ENCODE measurements at places on chromosomes 11 and 22.

- H3K36me3 ChIP-seq: no peaks in the 10 kb centered on the region
- H3K27me3 ChIP-seq: peaks cover 30% of the 10 kb centered on the region
- no peak overlapping the region for H3K27ac ChIP-seq
- no peak for DNase-seq
These were observed 131.4 kb upstream of the UBASH3B start for GRCh38 chr11:122523846-122524805.

- no peak for DNase-seq
- H3K27me3 ChIP-seq: peaks cover 4% of the 10 kb centered on the region
- no peak overlapping the region for H3K4me3 ChIP-seq
- H3K27ac ChIP-seq: no peak overlapping the region
- no peaks in the 10 kb centered on the region for H3K36me3 ChIP-seq
These were observed 128.6 kb downstream of the RRAS2 start for GRCh38 chr11:14230407-14230806.

- no peaks in the 10 kb centered on the region for H3K4me1 ChIP-seq
- no peak overlapping the region for H3K27ac ChIP-seq
- H3K27me3 ChIP-seq: no peaks in the 10 kb centered on the region
- no peaks in the 10 kb centered on the region for H3K36me3 ChIP-seq
These were observed 343.9 kb upstream of the CADM1 start for GRCh38 chr11:115848080-115848479.

- peak overlapping the region; percentile 93 for H3K4me3 ChIP-seq
- peak; percentile 82 for DNase-seq
- H3K4me1 ChIP-seq: peaks cover 71% of the 10 kb centered on the region
These were observed 2.4 kb upstream of the ATP5MG start for GRCh38 chr11:118398791-118399559.

DNA sequence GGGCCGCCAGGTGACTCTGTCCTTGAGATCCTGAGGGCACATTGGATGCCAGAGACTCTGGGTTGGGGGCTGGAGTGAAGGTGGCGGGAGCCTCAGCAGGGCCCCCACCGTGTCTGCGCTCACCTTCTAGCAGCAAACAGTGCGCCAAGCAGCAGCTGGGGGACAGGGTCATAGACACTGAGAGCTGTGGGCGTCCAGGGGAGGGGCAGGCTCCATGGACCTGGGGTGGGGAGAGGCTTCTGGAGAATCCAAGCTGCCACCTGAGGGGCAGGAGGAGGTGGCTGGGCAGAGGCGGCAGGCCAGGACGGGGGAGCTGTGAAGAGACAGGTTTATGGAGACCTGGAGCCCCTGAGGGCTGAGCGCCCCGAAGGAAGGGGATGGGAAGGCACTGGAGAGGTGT, 8.0 kb downstream of the PHRF1 start:
- no peak overlapping the region for H3K27ac ChIP-seq
- H3K4me3 ChIP-seq: no peak overlapping the region
- H3K4me1 ChIP-seq: peaks cover 49% of the 10 kb centered on the region
- DNase-seq: no peak
- peaks cover 44% of the 10 kb centered on the region for H3K36me3 ChIP-seq
- H3K27me3 ChIP-seq: no peaks in the 10 kb centered on the region

DNA sequence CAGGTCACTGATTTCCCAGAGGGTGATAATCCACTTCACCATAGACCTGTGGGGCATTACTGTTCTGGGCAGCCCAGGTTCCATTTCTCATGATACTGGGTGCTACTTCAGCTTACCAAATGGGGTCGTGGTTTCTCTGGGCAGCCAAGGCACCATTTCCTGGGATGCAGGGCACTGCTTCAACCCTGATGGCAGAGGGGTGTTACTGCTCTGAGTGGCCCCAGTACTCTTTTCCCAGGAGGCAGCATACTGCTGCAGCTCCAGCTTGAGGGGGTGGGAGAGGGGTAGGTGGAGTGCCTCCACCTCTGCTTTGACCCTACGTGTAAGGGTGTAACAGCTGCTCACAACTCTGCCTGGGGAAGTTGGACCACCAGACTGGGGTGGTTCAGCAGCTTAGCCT, 51.1 kb downstream of the PRMT3 start:
- H3K4me1 ChIP-seq: peaks cover 4% of the 10 kb centered on the region
- H3K27me3 ChIP-seq: no peaks in the 10 kb centered on the region
- no peak overlapping the region for H3K27ac ChIP-seq
- H3K36me3 ChIP-seq: peaks cover 23% of the 10 kb centered on the region

GRCh38 chr11:103530257-103530656, 421.0 kb downstream of the DYNC2H1 start:
- no peak for DNase-seq
- H3K27ac ChIP-seq: no peak overlapping the region

- no peak overlapping the region for H3K27ac ChIP-seq
- no peaks in the 10 kb centered on the region for H3K27me3 ChIP-seq
- DNase-seq: no peak
- peaks cover 11% of the 10 kb centered on the region for H3K4me1 ChIP-seq
These were observed 11.5 kb downstream of the CCDC117 start for GRCh38 chr22:28783786-28784671.

DNA sequence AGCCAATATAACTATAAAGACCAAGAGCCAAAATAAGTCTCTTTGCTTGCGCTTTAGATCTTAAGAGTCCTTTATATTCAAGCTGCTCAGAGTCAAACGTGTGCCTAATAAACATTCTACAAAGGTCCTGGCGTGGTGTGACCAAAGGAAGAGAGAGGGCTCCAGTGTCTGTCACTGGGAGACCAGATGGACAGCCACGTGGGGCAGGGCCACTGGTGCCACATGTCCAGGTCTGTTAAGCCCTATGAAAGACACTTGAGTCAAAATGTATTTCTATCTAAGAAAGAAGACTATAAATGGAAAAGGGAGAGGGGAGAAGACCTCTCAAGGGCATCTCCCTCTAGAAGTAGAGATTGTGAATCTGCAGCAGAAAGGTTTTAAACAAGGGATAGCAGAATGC, 32.2 kb upstream of the EHF start:
- H3K27ac ChIP-seq: no peak overlapping the region
- H3K4me1 ChIP-seq: peaks cover 3% of the 10 kb centered on the region
- peaks cover 1% of the 10 kb centered on the region for H3K36me3 ChIP-seq
- no peak for DNase-seq
- peaks cover 68% of the 10 kb centered on the region for H3K27me3 ChIP-seq

DNA sequence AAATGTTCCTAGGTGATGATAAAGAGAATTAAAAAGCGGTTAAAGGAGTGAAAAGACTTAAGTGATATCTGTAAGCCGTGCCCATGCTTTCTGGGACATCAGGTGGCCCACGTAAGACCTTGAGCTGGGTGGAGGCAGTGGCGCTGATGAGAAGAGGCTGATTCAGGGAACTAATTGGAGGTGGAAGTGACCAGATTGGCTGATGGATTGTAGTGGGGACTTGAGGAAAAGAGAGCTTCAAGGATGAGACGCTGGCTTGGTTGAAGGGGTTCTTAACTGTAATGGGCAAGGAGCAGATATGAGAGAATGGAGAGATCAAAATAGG, 69.1 kb upstream of the EP300 start:
- H3K4me1 ChIP-seq: peaks cover 14% of the 10 kb centered on the region
- H3K36me3 ChIP-seq: peaks cover 1% of the 10 kb centered on the region
- peaks cover 16% of the 10 kb centered on the region for H3K27me3 ChIP-seq

- H3K27me3 ChIP-seq: no peaks in the 10 kb centered on the region
- no peak for DNase-seq
- no peak overlapping the region for H3K27ac ChIP-seq
- no peaks in the 10 kb centered on the region for H3K4me1 ChIP-seq
- H3K36me3 ChIP-seq: no peaks in the 10 kb centered on the region
These were observed 703.3 kb downstream of the NELL1 start for GRCh38 chr11:21372672-21373071.

DNA sequence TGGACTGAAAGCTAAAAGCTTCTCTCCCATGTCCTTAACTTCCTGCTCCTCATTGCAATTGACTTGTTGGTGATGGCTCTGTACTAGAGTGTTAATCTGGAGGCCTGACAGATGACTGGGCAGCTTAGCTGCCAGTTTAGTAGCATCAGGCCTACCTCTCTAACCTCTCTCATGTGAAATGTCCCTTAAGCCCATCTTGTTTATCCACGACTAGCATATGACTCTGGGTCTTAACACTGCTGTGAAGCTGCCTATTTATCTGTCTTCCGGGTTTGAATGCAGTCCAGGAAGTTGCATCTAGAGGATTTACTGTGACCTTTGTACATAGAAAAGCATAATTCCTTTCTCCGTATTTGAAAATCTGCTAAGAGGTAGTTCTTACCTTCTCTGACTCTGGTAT, 85.3 kb upstream of the HORMAD2 start:
- H3K27me3 ChIP-seq: no peaks in the 10 kb centered on the region
- H3K36me3 ChIP-seq: peaks cover 3% of the 10 kb centered on the region
- peaks cover 10% of the 10 kb centered on the region for H3K4me1 ChIP-seq

GRCh38 chr11:119029340-119030028, 1.2 kb downstream of the SLC37A4 start:
- peak overlapping the region; percentile 71 for H3K4me3 ChIP-seq
- peaks cover 9% of the 10 kb centered on the region for H3K36me3 ChIP-seq
- H3K4me1 ChIP-seq: peaks cover 25% of the 10 kb centered on the region
- peak overlapping the region; percentile 83 for H3K27ac ChIP-seq
- DNase-seq: no peak
- no peaks in the 10 kb centered on the region for H3K27me3 ChIP-seq

GRCh38 chr11:130831976-130832375, 84.3 kb downstream of the SNX19 start:
- peaks cover 26% of the 10 kb centered on the region for H3K27me3 ChIP-seq
- H3K36me3 ChIP-seq: no peaks in the 10 kb centered on the region
- DNase-seq: no peak
- H3K4me1 ChIP-seq: no peaks in the 10 kb centered on the region

DNA sequence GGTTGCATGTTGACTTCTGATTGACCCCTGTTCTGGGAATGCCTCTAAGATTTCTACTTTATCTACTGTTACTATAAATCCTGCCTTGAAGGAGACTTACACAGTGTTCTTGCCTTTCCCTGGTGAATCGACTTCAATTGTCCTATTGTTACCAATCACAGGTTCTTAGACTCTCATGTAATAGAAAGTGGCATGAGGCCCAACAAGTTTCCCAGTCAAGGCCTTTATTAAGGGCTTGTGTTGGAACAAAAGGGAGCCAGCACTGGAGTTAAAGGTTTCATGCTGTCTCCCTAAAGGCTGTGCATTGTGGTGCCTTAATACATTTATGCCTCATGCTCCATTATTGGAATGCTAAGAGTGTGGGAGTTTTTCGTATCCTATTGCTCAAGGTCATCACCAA, 23.3 kb downstream of the MS4A2 start:
- peaks cover 9% of the 10 kb centered on the region for H3K27me3 ChIP-seq
- no peaks in the 10 kb centered on the region for H3K36me3 ChIP-seq
- DNase-seq: no peak
- no peak overlapping the region for H3K4me3 ChIP-seq

DNA sequence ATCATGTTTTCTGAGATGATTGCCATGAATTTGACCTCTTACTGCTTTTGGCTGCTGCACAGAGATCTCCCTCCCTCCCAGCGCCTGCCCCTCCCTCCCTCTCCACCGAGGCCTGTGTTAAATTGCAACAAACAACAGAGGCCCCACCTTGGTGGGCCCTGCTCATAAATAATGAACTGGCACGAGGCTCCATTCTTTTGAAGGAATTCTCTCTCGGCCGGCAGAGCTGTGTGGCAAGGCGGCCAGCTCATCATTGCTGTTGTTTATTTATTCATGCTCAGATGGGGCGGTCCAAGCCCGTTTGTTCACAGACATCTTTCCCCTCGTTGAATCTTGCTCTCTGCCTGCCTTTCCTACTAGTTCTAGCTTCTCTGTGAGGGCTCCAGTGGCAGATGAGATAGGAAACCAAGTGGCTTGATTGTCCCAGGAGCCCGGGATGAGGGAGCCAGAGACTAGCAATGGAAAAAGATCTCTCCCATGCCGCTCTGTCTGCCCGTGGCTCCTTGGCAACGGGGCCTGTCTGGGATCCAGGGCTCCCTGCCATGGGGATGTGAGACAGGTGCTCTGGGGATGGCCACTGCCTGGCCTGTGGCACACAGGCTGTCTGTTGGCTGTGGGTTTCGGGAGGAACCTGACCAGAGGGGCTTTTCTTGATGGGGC, 192.6 kb downstream of the DSCAML1 start:
- no peak for DNase-seq
- H3K27ac ChIP-seq: no peak overlapping the region
- H3K4me1 ChIP-seq: peaks cover 16% of the 10 kb centered on the region
- no peaks in the 10 kb centered on the region for H3K36me3 ChIP-seq

GRCh38 chr22:39364714-39365491, 15.1 kb downstream of the SYNGR1 start:
- no peak for DNase-seq
- peaks cover 2% of the 10 kb centered on the region for H3K4me1 ChIP-seq
- no peaks in the 10 kb centered on the region for H3K36me3 ChIP-seq

GRCh38 chr11:113444502-113445123, 30.6 kb downstream of the DRD2 start:
- H3K27ac ChIP-seq: no peak overlapping the region
- no peak for DNase-seq
- peaks cover 33% of the 10 kb centered on the region for H3K27me3 ChIP-seq
- peaks cover 48% of the 10 kb centered on the region for H3K4me1 ChIP-seq

DNA sequence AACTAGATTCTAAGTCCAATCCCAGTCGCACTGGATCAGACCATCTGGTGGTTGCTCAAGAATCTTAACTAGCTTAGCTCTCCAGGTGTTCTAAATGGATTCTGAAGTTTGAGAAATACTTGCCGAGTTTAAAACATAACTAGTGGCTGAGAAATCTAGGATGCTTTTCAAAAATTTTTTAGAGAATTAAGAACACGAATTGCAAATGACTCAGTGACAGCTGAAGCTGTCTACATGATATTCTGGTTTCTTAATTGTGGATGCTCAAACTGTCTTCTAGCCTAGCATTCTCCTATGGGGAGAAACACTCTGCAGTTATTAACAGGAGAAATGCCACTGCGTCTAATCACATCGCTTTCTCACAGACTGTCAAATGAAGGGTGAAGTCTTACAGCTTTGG, 20.2 kb upstream of the TP53AIP1 start:
- peaks cover 2% of the 10 kb centered on the region for H3K36me3 ChIP-seq
- peaks cover 27% of the 10 kb centered on the region for H3K27me3 ChIP-seq
- peaks cover 43% of the 10 kb centered on the region for H3K4me1 ChIP-seq
- H3K4me3 ChIP-seq: no peak overlapping the region
- H3K27ac ChIP-seq: peak overlapping the region; percentile 79

DNA sequence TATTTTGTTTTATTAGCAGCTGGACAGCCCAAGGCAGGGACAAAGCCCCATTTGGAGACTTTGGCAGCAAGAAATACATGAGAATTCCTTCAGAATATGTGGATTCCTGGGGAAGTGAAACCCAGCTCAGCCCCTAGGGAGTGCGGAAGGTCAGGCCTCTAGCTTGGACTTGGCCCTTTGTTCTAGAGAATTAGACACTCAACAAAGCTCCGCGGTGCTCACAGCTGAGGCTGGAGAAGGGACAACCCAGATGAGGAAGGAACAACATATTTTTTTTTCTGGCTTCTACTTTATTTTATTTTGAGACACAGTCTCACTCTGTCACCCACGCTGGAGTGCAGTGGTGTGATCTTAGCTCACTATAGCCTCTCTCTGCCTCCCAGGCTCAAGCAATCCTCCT, 44.7 kb upstream of the SEPTIN5 start:
- no peak for DNase-seq
- H3K27me3 ChIP-seq: peaks cover 18% of the 10 kb centered on the region
- no peaks in the 10 kb centered on the region for H3K36me3 ChIP-seq
- H3K4me3 ChIP-seq: no peak overlapping the region
- H3K27ac ChIP-seq: no peak overlapping the region

- peaks cover 5% of the 10 kb centered on the region for H3K36me3 ChIP-seq
- peaks cover 35% of the 10 kb centered on the region for H3K27me3 ChIP-seq
- no peak for DNase-seq
- no peak overlapping the region for H3K27ac ChIP-seq
- H3K4me1 ChIP-seq: peaks cover 6% of the 10 kb centered on the region
These were observed 4.6 kb downstream of the CECR2 start for GRCh38 chr22:17373855-17374254.

Data from activated CD8-positive, alpha-beta memory T cell treated with anti-CD3 and anti-CD28 coated beads, Interleukin-2, amount 10 ng/mL, durations not matched to agents 7 days and 5 days (primary cell).